ENCODE measurements at places on chromosomes 3 and 15.
A peak's percentile ranks its signal among the peaks of the same experiment; 100 is the strongest.

- DNase-seq, result no peak
Measured at GRCh38 chr3:152197937-152198336, 70.8 kb upstream of the MBNL1 start.

DNA sequence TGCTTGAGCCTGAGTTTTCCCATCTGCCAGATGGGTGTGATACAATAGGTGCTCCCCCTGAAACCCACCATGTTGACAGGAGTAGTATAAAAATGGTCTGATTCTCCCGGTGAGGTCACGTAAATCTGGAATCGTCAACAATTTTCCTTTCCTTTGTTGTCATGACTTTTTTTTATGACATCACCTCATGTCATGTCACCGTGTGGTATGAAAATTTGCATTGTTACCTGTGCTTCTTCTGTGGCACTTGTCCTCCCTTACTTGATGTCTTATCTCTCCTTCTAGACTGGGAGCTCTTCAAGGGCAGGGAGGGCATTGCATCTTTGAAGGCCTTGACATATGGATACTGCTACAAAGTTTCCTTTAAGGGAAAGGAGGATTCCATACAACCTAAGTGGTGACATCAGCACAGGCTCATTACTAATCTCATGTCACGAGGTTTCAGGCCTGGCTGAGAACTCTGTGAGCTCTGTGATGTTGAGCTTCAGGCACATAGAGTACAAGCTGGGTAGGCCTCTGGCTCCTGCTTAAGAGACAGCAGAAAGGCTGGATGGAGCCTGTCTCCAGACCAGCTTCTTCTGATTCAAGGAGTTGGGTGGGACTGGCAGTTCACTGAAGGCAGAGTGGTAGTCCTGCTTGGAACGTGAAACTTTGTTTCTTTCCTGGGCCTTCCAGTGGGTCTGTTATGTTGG, 66.3 kb downstream of the LPP start:
- DNase-seq, result no peak

DNA sequence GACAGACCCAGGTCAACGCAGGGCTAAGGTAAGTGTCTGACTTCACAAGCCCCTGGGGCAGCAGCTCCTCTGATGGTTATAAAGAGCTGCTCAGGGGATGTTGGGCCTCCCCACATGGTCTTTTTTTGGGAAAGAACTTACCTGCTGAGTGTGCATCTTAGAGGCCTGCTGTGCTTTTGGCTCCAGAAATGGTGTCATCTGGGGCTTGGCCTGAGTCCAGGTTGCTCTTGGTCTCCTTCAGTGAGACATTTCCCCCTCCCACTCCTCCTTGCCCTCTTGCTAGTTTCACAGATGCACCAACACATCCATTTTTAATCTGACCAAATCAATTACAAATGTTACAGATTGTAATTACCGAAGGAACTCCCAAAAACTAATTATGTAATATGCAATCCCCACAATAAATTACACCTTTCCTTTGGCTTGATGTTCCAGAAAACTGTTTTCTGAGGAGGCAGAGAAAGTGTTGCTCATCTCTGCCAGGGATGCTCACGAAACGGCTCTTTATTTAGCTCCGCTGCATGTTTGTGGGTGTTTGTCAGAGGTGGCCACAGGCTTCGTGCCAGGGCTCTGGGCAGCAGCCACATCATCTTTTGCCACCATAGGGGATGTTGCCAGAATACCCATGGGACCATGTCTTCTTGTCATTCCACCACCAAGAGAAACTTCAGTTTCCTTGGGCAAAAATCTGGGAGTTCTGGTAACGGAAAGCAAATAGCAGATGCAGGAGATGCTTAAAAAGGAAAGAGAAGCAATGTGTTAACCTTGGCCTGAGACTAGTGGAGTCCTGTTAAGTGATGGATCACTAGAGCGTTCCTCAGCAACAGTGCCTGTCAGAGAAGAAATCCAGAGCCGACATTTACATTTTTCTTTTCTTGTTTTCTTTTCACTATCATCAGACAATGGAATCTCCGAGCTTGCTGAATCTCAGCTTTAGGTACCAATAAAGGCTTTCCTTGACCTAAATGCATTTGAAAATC, 799.9 kb downstream of the AGBL1 start:
- no peak for DNase-seq

DNA sequence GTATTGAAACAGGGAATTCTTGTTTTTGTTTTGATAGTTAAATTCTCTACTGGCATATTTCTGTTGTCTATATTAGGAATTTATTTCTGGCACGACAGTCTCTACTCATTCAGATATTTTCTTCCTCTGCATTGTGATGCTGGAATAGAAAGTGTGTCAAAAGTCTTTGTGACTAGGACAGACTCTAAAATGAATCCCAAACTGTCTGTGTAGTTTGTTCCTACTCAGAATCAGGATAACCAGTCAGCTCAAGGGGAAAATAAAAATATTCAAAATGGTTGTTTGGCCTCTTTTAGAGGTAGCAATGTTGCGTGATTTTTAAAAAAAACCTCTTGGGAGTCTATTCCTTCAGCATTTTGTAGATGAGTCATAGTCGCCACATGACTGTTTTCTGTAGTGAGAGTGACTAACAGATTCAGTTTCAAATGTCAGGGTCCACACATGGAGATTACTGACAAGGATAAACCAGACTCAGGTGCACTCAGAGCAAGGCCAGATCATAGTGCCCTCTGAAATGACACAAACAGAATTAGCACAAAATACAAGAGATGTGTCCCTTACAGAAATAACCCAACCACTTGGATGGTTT, 13.1 kb downstream of the SLC7A14 start:
- DNase-seq, result no peak

DNA sequence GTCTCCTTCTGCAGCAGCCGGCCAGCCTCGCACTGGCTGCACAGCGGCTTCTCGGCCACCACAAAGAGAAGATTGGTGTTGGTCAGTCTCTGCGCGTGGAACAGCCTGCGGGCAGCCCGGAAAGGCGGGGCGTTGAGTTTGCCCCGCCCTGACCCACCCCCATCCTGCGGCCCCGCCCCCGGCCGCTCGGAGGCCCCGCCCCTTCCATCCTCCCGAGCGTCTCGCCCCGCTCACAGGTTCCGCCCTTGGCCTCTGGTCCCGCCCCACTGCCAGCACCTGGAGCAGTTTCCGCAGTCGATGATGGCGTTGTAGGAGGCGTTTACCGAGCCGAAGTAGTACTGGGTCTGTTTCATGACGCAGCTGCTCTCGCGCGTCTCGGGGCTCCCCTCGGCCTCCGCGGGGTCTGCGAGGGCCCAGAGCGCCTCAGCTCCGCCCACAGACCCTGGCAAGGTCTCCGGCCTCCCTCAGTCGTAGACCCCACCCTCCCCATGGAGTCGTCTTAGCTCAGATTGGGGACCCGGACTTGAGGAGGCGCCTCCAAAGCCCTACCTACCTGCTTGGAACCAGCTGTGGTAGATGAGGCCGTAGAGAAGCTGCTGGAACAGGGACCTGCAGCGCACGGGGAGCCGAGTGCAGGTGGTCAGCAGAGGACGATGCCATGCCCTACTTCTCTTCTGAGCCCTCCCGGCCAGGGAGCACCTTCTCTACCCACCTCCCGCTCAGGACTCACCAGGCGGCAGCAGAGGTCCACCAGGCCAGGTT, 5.9 kb upstream of the TMEM115 start:
- DNase-seq, result peak; percentile 52

DNA sequence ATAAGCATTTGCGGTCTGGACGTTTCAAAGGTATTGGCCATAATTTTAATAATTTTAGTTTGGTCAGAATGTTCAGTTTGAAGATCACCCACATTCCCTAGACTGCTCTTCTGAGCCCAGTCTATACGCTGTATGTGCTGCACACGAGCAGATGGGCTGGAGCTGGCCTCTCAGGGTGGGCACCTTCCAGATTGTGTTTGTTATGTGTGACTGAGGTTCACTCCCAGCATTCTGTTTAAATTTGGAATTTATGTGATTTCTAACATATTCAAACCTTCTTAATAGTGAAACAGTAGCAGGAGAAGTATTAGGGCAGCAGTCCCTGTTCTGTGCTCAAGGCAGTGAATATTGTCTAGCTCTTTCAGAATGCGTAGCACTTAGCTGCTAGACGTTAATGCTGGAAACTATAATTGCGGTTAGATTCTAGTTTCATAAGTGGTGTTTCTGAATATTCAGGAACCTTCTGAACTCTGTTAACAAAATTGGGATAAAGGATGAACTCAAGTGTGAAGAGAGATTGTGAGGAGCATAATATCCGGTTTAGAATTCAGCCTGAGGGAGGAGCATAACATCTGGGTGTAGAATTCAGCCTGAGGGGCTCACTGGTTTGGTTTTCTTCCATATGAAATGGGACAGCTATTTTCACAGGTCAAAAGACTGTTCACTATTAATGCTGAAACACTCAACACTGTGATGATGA, 68.6 kb upstream of the RPL35A start:
- DNase-seq, result no peak

DNA sequence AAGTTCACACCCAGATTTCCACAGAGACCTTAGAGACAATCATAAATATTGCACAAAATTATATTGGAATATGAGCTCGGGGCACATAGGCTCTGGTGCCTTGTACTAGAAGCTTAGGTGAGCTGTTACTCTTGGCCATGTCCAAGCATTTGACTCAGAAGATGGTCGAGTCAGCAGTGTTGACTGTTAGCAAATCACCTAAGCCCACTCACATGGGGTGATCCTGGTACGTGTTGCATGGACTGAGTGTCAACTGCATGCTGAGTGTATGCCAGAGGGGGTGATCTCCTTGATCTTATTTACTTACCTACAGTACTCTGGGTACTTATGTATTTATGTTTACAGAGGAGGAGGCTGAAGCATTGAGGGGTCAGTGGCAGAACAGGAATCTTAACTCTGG, 14.0 kb downstream of the SMAD3 start:
- DNase-seq, result no peak

DNA sequence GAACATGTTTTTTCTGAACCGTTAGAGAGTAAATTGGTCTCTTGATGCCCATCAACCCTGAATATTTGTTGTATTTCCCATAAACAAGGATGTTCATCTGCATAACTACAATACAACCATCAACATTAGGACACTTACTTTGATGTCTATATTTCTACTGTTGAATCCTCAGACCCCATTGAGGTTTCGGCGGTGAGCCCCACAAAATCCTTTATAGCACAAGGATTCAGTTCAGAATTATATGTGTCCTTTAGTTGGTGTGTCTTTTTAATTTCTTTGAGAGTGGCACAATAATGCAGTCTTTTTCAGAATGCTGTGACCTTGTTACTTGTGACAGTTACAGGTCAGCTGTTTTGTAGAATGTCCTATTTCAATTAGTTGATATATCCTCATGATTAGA, 158.0 kb downstream of the FNDC3B start:
- no peak for DNase-seq

DNA sequence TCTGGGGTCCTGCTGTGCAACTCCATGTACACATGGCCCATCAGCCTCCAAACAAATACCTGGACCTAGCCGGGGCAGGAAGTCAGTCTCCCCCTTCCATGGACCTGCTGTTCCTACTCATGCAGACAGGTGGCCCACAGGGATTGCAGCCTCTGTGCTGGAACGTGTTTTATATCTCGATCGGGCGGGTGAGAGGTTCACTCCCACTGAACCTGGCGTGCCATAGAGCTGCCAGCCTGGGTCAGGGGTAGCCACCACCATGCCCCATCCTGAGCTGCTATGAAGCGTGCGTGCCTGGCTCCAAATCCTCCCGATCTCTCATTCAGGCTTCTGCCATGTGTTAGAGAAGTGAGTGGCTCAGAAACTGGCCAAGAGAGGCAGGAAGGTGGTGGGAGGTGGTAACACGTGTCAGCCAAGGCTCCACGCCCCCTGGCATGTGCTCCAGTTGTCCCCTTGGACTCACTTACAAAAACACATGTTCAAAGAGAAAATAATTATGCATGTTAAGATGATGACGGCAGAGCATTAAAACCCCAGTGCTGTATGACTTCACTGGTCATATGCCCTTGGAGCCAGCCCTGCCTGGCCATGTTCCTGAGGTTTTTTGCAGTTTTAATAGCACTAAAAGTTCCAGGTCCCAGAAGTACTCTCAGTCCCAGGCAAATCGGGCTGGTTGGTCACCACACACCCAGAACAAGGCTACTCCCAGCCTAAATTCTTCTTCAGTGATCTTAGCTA, 30.6 kb downstream of the CTSH start:
- no peak for DNase-seq

DNA sequence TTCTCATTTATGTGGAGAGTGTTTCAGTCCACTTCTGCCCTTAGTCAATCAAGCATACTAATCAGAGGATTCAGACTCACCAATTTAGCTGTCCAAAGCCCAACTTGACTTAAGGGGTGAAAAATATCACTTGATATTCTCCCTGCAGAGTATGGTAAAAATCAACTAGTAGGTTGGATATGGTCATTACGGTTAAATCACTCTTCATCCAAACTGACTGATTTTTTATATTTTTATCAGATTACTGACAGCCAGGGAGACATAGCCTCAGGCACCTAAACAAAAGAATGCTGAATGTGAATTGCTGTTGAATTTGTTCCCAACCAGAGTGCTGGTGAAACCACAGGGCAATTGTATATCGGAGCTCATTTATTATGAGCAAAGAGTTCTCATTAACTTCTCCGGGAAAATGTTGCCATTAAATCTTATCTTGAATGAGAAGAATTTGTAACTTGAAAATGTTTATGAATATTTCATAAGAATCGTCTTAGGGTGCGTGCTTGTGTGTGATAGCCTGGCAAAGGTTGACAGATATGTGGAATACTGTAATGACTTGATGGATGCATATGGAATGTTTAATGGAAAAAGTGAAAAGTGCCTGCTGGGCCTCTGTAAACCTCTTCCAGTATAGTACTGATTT, 411.2 kb downstream of the NAALADL2 start:
- peak; percentile 69 for DNase-seq

DNA sequence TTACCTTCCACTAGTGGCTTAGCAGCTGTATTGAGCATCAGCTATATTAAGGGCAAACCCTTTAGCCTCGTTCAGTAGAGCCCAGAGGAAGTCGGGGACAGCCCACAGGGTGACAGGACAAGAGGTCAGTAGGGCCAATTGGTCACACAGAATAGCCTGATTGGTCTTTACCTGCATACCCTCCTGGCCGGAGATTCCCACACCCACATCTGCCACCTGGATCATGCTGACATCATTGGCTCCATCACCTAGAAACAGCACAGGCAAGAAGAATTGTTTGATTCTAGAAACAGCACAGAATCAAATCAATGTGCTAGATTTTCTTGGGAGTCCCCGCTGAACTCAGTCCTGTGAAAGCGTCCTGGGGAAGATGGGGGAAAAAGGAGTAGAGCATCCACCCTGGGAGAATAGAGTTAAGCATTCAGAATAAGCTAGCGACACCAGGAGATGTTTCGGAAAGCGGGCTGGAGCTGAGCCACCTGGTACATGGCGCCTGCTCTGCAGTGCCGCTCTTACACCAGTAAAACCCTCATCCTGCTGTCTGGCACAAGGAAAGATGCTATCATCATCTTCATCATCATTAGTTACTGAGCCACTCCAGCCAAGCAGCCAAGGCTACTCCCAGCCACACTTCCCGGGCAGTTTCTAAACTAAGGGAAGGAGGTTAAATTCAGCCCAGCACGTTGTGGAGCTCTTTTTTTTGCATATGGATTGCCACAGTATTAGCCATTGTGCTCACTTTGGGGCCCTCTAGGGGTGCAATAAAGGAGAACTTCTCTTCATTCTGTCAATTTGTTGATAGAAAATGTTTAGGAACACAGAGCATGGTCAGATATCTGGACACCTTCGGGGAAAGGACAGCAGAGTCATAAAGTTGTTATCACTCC, 171.3 kb downstream of the ATP10A start:
- no peak for DNase-seq

- DNase-seq, result no peak
Measured at GRCh38 chr3:25973122-25973521, 183.2 kb downstream of the OXSM start.

GRCh38 chr15:53133255-53133850, 343.2 kb upstream of the ONECUT1 start:
- DNase-seq, result no peak

All from NCI-H1105 (cell line).